Urinary bladder (tissue), 4 donors: ENCODE measurements at places on chromosomes 12 and 14. TPM values are rescaled to one million over a fixed set of nuclear protein-coding genes. Genes with fewer than 3 reads are reported as not detected.

PUS1 gene
- polyA plus RNA-seq: 22.2 TPM

WNT1 gene
- not detected for polyA plus RNA-seq

DIO2 gene
- polyA plus RNA-seq: 4.2 TPM

TOMM20L gene
- 0.34 TPM for polyA plus RNA-seq

OTX2 gene
- polyA plus RNA-seq: not detected

SSTR1 gene
- polyA plus RNA-seq: 2.6 TPM

DENND5B gene
- polyA plus RNA-seq: 5.6 TPM

POLE gene
- 17.9 TPM for polyA plus RNA-seq

RBP5 gene
- 5.9 TPM for polyA plus RNA-seq

AQP2 gene
- 0.04 TPM for polyA plus RNA-seq

SELPLG gene
- polyA plus RNA-seq: 9.4 TPM

NYNRIN gene
- 13.5 TPM for polyA plus RNA-seq

MMP14 gene
- polyA plus RNA-seq: 189 TPM

SMAGP gene
- 10.0 TPM for polyA plus RNA-seq

FGF23 gene
- not detected for polyA plus RNA-seq

IL23A gene
- polyA plus RNA-seq: 0.89 TPM

ACRBP gene
- 1.0 TPM for polyA plus RNA-seq

C12orf60 gene
- 1.0 TPM for polyA plus RNA-seq

KRT6C gene
- not detected for polyA plus RNA-seq

HOXC12 gene
- polyA plus RNA-seq: 0.04 TPM

ITGA7 gene
- polyA plus RNA-seq: 87.5 TPM

DPPA3 gene
- not detected for polyA plus RNA-seq

ADAMTS20 gene
- polyA plus RNA-seq: not detected

P2RX7 gene
- 2.0 TPM for polyA plus RNA-seq

SERPINA12 gene
- polyA plus RNA-seq: not detected

KITLG gene
- 25.3 TPM for polyA plus RNA-seq

KRT73 gene
- not detected for polyA plus RNA-seq

SLCO1A2 gene
- not detected for polyA plus RNA-seq

C12orf50 gene
- polyA plus RNA-seq: 0.06 TPM

SRRM4 gene
- polyA plus RNA-seq: 0.08 TPM

LRRK2 gene
- 9.7 TPM for polyA plus RNA-seq

TAS2R9 gene
- polyA plus RNA-seq: not detected
